NCI-H1417 (cell line): ENCODE measurements at places on chromosomes 2 and 18.

- DNase-seq = no peak
These were observed 281.6 kb upstream of the TANK start for GRCh38 chr2:160878618-160879017.

GRCh38 chr18:46899274-46899948 is 17.9 kb downstream of the PIAS2 start:
- DNase-seq = no peak

DNA sequence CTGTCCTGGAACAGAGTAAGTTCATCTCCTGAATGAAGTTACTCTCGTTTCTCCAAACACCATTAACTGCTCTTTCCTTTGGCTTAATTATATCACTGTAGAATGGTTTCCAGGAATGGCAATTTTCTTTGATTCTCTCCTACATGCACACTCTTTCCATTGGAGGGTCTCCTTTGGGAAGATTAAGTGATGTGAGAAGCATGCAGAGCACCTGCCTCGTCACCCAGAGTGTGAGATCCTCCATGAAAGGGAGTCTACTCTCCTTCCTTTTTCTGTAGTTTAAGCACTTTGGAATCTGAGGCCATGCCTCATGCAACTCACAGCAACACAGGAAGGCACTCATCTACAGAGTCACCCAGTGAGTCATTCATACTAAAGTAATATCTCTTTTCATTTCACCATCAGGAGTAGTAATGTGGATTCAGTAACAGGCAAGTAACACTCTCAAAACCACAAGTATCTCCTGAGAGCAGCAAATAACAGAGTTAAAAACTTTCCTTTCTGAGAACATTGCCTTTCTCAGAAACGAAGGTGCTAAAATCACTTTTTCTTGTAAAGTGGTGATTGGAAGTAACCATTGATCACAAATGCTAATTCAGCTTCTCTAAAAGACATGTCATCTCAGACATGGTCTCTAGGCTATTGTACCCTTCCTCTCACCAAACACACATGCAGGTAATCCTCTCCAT is 52.8 kb upstream of the IL1RL1 start:
- DNase-seq = no peak

- no peak for DNase-seq
These were observed 58.5 kb upstream of the CTLA4 start for GRCh38 chr2:203809084-203809521.

GRCh38 chr2:160207804-160208654 is 8.0 kb upstream of the ITGB6 start:
- no peak for DNase-seq

GRCh38 chr18:61340148-61340547 is 6.9 kb downstream of the CDH20 start:
- DNase-seq = no peak

DNA sequence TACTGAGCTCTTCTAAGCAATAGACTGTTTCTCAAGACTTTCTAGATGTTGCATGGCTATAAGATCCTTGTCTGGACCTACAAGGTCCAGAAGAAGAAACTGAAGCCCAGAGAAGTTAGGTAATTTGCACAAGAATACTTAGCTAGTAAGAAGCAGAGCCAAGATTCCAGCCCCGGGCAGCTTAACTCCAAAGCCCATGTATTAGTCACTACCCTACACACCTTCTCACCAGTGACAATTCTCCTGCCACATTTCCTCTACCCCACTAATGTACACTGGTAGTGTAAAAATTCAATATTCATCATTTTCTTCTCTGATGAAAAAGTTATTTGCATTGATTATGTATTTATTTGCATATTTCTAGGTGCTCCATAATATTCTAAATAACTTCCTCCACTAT is 95.5 kb upstream of the CREB1 start:
- DNase-seq = no peak

- no peak for DNase-seq
These were observed 154.7 kb upstream of the RMP24 start for GRCh38 chr18:35817604-35818352.

GRCh38 chr2:29215739-29216608 is 100.8 kb downstream of the CLIP4 start:
- DNase-seq = no peak

GRCh38 chr2:196168181-196168580 is 3.2 kb downstream of the STK17B start:
- no peak for DNase-seq
